ENCODE measurements at places on chromosomes 1 and 21.

- no peak for DNase-seq
Measured at GRCh38 chr1:20494609-20495311, 8.8 kb upstream of the CAMK2N1 start.

- no peak for DNase-seq
Measured at GRCh38 chr1:170471398-170472053, 60.4 kb upstream of the GORAB start.

DNA sequence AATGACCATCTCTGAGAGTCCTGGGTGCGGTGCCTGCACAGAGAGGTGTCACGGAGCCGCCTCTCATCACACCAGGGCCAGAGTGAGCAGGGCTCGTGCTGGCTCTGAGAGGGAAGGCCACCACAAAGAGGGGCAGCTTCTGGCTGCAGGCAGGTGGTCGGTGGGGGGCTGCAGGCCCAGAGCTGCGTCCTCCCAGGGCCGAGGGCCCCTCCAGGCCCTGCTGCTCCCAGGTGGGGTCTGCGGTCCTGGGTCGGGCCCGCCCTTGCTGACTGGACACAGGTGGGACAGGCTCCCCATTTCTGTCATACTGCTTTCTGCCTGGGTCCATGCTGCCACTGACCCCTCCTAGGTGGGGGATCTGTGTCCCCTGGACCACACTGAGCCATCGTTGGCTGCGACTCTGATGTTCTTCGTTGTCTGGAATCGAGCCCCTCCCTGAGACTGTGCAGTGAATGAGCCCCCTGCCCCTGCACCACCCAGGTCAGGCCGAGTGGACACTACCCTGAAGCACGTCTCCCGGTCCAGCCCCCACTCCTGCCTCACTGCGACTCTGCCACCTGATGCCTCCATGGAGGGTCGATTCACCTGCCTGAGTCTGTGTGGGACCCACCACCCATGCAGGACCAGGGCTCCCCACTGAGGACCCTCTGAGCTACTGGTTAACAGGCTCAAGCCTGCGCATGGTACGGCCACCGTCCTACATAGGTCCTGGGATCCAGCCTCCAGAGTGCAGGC lies 332.0 kb upstream of the VAMP3 start:
- DNase-seq: no peak

DNA sequence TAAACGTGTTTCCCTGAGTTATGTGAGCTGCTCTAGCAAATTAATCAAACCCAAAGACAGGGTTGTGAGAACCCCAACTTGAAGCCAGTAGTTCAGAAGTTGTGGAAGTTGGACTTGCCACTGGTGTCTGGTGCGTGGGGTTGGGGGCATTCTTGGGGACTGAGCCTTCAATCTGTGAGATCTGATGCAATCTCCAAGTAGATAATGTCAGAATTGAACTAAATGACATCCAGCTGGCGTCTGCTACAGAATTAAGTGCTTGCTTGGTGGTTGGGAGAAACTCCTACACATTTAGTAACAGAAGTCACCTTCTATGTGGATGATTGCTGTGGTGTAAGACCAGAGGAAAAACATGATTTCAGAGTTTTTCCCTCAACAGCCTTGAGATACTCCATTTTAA lies 207.4 kb downstream of the FGGY start:
- DNase-seq: no peak

GRCh38 chr1:200869753-200870391 lies 2.9 kb upstream of the GPR25 start:
- no peak for DNase-seq

- DNase-seq: no peak
Measured at GRCh38 chr1:12165342-12165741, 1.4 kb upstream of the TNFRSF1B start.

GRCh38 chr1:94178901-94179300 lies 58.0 kb upstream of the ABCA4 start:
- DNase-seq: no peak

GRCh38 chr1:3368711-3369445 lies 85.6 kb upstream of the ARHGEF16 start:
- DNase-seq: no peak

DNA sequence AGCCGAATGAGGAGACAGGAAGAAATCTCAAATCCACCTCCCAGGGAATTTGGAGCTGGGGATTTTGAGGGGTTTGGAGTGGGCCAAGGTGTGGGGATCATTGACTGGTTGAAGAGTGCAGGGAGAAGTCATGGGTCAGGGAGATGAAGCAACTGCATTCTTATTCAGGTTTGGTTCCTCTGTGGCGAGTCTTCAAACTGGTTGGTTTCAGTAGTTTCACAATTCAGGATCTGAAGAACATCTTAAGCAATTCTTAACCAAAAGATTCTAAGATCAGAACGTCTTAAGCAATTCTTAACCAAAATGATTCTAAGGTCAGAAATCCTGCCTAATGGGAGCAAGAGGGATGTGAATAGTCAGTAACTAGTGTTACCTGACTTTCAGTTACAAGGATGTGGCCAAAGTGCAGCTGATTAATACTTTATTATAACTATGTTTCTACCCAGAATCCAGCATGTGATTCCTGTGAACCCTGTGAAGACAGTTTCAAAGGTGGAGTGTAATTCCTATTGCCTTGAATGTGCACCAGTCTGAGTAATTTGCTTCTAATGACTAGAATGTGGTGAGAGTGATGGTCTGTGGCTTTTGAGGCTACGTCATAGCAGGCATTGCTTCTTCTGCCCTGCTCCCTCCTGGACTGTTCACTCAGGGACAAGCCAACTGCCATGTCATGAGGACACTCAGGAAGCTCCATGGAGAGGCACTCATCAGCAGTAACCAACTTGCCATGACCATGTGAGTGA lies 61.2 kb downstream of the OLFML3 start:
- DNase-seq: peak; percentile 32

GRCh38 chr1:150622303-150622975 lies 7.0 kb downstream of the ENSA start:
- DNase-seq: no peak
